ENCODE measurements at places on chromosomes 3 and 15. TPM values are rescaled to one million over a fixed set of nuclear protein-coding genes. Genes with fewer than 3 reads are reported as not detected.

The HAPLN3 gene
- total RNA-seq, result 18.4 TPM

The FBXL22 gene
- total RNA-seq, result 0.60 TPM

The MAN2A2 gene
- total RNA-seq, result 6.5 TPM

The RNU5B-1 gene
- total RNA-seq, result not detected

The TMEM207 gene
- total RNA-seq, result not detected

The SLC35G2 gene
- total RNA-seq, result 21.7 TPM

The SLC9C1 gene
- not detected for total RNA-seq

The RAB8B gene
- 42.4 TPM for total RNA-seq

The ZNF774 gene
- total RNA-seq, result 3.7 TPM

The APOD gene
- total RNA-seq, result 1.6 TPM

The ZDHHC3 gene
- 51.4 TPM for total RNA-seq

The MNS1 gene
- 9.6 TPM for total RNA-seq

The CTXN2 gene
- total RNA-seq, result not detected

The INSYN1 gene
- not detected for total RNA-seq

The ATP10A gene
- total RNA-seq, result not detected

The GOLGA6C gene
- total RNA-seq, result not detected

The CP gene
- total RNA-seq, result 0.39 TPM

The GNAT1 gene
- not detected for total RNA-seq

The CAMP gene
- total RNA-seq, result 0.20 TPM

The MCTP2 gene
- total RNA-seq, result 39.5 TPM

The FRMD5 gene
- total RNA-seq, result 9.3 TPM

The RPL4 gene
- total RNA-seq, result 5,469 TPM

The THSD4 gene
- 25.2 TPM for total RNA-seq

The ACTRT3 gene
- 1.6 TPM for total RNA-seq

The GLDN gene
- total RNA-seq, result 0.78 TPM

The ACOX2 gene
- 8.1 TPM for total RNA-seq

The CLDN11 gene
- total RNA-seq, result 32.3 TPM

The SERPINI2 gene
- not detected for total RNA-seq

The AP3B2 gene
- 1.7 TPM for total RNA-seq

The PLCL2 gene
- not detected for total RNA-seq

The ZCWPW2 gene
- 0.20 TPM for total RNA-seq

The CCDC54 gene
- not detected for total RNA-seq

The KY gene
- not detected for total RNA-seq

The TRNT1 gene
- total RNA-seq, result 18.1 TPM

The ZBBX gene
- not detected for total RNA-seq

The PLSCR5 gene
- total RNA-seq, result not detected

The NISCH gene
- 21.4 TPM for total RNA-seq

The RAD51 gene
- total RNA-seq, result 15.7 TPM

The ATP2C1 gene
- total RNA-seq, result 62.5 TPM

The HRG gene
- not detected for total RNA-seq

The IMPG2 gene
- total RNA-seq, result under 0.01 TPM

The HCN4 gene
- not detected for total RNA-seq

The SCN11A gene
- total RNA-seq, result not detected

The TJP1 gene
- 28.1 TPM for total RNA-seq

The SPINK8 gene
- not detected for total RNA-seq

The RASGRP1 gene
- total RNA-seq, result 0.12 TPM
